Anterior cingulate cortex (tissue), 58 donors: ENCODE measurements at places on chromosomes 7 and 10.

DNA sequence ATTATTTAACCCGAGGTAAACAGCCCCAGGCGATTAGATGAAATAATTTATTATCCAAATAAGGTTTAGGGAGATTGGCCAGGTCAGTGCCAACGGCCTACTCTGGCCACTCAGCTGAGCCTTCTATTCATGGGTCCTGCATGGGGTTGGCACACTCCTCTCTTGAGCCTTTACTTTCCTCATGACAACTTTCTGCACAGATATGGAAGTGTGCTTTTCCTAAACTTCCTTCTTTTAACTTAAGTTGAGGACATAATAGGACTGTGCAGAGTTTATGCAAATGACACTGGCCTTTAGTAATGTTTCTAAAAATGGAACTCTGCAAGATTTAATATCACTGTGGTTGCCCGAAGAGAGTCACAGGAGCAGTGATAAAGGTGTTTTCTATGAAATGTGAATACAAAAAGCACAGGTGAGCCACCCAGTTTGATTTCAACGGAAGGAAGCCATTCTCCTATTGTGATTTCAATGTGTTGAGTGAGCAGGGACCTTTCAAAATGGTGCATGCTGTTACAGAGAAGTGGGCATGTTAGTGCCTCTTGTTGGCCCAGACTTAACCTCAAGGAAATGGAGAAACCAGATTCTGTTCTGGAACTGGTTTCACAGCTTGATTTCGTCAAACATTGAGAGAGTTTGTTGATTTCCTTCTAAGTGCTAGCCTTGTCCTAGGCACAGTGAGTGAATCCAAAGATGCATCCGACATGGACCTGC is 55.7 kb downstream of the LYZL2 start:
- DNase-seq: no peak

DNA sequence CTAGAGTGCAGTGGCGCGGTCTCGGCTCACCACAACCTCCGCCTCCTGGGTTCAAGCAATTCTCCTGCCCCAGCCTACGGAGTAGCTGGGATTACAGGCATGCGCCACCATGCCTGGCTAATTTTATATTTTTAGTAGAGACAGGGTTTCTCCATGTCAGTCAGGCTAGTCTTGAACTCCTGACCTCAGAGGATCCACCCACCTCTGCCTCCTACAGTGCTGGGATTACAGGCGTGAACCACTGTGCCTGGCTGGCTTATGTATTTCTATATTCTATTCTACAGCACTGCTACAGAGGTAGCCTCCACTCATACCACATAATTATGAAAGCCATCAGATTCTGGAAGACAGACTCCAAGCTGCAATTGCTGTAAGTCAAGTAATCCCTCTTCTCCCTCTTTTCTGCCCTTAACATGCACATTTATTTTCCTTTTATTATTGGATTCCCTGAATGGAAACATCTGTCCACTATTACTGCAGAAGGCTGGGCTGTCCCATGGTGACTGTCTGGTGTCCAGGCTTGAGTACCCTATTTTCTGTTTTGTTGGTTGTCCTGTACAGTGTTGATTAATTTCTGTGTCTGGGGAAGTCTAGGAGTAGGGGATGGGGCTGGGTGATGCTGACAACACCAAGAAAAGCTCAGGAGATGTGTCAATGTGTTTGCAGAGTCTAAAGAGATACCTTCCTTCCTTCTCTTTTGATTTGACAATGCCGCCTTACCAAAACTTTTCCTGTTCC is 5.8 kb upstream of the ZNF487 start:
- DNase-seq: no peak

DNA sequence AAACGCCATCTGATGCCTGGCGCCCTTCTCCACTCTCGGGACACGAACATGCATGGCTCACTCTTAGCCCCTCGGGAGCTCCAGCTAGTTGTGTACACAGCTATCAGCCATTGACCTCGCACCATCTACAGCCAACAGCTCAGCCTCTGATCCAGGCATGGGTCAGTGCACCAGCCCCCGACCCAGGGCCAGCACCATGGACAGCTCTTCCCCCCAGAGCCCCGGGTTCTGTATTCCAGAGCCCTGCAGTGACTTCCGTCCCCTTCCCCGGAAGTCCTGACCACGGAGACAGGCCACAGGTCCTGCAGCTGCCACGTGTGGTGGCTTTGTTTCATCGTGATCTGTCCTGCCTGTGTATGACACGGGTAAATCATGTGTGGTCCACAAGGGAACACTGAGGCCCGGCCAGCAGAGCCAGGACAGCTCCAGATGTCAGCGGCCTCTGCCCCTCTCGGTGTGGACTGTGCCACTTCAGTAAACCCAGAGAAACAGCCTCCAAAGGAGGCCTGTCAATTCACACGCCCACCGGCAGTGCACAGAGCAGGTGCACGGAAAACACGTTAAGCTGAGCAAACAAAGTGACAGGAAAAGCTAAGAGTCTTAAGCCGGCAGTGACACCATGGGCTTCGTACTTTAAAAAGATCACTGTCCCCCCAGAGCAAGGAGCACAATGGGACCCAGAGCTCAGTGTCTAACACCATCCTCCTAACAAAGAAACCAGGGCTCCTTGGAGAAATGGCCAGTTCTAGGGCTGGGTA is 13.0 kb downstream of the STK32C start:
- DNase-seq: no peak

DNA sequence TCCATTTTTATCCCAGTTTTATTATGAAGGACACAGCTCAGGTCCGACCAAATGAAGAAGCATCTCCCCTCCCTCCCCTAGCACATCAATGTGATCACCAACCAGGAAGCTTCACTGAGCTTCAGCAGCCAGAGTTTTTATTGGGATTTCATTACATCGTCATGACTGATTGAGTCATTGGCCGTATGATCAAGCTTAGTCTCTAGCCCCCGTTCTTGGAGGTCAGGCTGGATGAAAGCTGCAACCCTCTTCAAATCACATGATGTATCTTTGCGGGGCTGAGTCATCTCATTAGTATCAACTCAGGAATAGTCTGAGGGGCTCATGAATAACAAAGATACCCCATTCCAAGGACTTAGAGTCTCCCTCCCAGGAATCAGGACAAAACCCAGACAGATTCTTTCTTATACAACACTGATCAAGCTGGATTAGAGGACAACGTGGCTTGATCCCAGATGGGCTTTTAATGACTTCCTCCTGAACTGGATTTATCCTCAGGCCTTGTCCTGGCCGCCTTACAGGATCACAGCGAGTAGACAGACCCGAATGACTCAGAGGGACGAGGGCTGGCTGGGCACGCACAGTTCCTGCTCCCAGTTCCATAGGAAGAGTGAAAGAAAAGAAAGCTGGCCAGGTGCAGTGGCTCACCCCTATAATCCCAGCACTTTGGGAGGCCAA is 14.5 kb downstream of the LIMK1 start:
- DNase-seq: no peak

GRCh38 chr10:86353506-86354485 is 12.8 kb downstream of the GRID1 start:
- DNase-seq: no peak

- no peak for DNase-seq
Observed at GRCh38 chr7:94055963-94056362, 51.8 kb upstream of the BET1 start.

GRCh38 chr7:52184006-52184703 is 851.3 kb upstream of the POM121L12 start:
- DNase-seq: no peak

DNA sequence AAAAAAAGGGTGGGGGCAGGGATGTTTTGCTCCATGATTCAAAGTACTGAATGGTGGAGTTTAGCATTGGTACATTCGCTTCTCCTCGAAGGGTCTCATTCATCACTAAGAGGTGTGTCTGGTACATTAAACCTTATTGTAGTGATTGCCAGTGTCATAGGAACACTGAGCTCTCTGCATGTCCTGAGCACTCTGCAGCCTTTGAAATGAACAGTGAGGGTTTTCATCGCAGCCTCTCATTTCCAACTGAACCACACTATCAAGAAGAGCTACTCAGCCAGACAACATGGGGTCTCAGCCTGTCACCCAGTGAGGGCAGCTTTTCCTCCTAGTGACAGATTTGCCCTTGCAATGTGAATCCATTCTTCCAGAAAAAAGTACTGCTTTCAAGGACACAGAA is 7.6 kb upstream of the DEPP1 start:
- no peak for DNase-seq

GRCh38 chr7:40306596-40306995 is 171.8 kb downstream of the SUGCT start:
- no peak for DNase-seq
